ENCODE measurements at places on chromosomes 6 and 20.

- no peak for DNase-seq
These were observed 66.9 kb downstream of the FAXC start for GRCh38 chr6:99282479-99283062.

GRCh38 chr6:110041830-110042229, 63.7 kb downstream of the GPR6 start:
- DNase-seq = no peak

DNA sequence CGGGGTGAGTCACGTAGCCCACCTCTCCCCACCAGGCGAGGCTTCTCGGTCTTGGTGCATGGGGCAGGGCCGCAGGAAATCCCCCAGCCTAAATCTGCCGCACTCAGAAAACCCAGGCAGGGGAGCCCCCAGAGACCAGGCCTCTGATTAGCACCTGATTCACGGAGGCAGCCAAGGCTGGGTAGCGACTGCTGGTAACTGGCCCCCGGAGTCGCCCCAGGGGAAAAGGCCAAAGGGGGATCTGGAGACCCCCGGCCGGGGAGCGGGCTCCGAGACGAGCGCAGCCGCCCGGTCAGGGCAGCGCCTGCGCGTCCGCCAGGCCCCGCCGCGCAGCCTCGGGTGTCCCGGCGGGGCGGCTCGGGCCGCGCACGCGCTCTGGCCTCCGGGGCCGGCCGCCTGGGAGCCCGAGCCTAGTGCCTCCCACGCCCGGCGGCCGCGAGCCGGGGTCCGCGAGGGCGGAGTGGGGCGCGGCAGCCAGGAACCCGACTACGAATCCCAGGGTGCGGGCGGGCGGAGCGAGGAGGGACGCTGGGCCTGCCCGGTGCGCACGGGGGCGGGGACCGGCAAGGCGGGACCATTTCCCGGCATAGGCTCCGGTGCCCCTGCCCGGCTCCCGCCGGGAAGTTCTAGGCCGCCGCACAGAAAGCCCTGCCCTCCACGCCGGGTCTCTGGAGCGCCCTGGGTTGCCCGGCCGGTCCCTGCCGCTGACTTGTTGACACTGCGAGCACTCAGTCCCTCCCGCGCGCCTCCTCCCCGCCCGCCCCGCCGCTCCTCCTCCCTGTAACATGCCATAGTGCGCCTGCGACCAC, at the start of gene DUSP22:
Gene DUSP22 (plus strand): TSS at position 791 of the 809 bp plus-strand sequence. CDS start 53 bp downstream, outside the sequence.
- peak; percentile 75 for DNase-seq

DNA sequence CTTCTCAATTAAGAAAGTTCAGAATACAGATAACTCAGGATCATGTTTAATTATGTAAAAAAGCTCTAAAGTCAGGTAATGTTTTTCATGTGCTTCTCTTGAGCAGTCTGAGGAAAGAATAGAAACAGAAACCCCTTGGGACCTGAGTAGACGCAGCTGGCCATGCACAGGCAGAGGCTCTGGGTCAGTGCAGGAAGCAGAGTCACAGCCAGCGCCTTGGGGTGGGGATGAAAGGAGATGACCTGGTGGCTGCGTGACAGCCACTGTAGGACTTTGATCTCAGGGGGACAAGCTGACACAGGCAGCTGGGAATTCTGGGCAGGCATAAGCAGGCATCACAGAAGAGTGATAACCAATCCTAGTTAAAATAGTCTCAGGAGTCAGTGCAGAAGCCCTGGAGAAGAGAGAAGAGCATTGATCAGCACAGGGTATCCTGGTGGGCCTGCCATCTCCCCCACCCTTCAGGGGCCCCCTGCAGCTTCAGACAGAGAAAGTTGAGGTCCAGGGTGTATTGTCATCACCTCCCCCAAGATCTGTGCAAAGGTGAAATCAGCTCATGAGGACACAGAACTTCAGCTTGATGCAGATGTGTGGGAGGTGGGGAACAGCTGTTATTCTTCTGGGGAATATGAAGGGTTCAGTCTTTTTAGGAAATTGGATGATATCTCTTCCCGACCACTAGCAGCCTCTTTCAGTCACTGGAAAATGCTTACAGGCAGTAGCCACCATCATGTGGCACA, 6.4 kb downstream of the HLA-DQB1 start:
- DNase-seq = no peak

GRCh38 chr6:138689849-138690248, 83.7 kb upstream of the CCDC28A start:
- no peak for DNase-seq

DNA sequence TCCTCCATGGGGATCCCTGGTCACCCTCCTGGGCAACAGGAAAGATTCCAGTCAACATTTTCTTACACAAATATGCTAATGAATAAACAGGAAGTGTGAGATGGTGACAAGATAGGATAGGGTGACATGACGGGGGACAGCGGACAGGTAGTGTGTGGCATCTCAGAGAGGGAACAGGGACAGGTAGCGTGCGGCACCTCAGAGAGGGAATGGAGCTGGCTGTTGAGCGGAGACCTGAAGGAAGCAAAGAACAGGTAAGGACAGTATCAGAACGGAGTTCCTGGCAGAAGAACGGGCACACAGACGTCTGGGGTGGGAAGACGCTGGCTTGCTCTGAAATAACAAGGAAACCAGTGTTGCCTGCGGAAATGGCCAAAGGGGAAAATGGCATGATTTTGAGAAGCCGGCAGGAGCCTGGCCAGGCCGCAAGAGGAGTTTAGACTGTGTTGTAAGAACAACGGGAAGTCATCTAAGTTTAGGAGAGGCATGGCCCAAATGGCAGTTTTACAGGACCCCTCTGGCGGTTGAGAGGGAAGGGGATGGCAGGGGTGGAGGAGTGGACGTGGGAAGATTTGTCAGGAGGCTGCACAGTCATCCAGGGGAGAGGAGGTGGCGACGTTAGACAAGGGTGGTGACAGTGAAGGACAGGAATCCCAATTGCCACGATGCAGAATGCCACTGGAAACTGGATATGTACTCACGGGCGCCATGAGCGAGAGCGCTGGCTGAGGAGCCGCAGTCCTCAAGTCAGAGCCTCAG, 111.6 kb downstream of the JPH2 start:
- DNase-seq = no peak

DNA sequence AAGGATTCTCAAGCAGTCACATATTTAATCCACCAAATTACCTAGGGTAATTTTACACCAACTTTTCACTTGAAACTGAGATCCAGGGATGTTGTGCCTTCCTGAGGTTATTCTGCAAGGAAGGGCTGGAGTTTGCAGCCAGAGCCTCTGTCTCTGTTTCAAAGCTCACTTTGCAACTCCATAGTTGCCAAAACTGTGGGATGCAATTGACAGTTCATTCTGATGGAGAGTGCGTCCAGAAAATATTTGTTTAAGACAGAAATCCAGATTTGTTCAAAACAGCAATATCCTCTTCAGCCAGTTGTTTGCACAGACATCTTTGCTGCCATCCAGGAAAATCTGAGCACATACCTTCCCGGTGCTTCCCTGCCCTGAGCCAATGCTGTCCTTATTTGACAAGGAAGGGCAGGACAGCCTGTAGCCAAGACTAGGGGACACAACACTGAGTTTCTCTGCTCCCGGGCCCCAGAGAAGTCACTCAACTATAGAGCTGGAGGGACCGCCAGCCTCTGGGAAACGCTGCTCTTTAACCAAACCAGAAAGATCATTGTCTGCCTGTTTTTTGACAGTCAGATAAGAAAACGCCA, 297.4 kb downstream of the HIVEP2 start:
- DNase-seq = no peak

DNA sequence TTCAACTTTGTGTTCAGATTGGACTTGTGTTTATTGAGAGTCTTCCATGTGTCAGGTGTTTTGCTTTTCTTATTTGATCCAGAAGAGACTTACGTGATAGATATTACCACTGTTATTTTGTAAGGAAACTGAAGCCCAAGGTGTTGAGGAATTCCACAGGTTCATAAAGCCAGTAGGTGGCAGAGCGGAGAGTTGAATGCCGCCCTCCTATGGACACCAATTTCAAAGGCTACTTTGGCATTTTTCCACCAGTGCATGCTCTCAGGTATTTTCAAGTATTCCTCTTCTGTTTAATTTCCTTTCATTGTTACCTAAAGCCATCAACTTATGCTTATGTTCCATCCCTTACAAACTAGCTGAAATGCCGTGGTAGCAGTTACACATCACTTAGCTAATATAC, 14.0 kb upstream of the COL10A1 start:
- DNase-seq = no peak

GRCh38 chr6:79750806-79751205, 119.7 kb downstream of the SH3BGRL2 start:
- no peak for DNase-seq

- DNase-seq = peak; percentile 22
These were observed 24.0 kb downstream of the MTFR2 start for GRCh38 chr6:136226027-136226673.

GRCh38 chr6:100379386-100379785, 85.3 kb downstream of the SIM1 start:
- DNase-seq = no peak

DNA sequence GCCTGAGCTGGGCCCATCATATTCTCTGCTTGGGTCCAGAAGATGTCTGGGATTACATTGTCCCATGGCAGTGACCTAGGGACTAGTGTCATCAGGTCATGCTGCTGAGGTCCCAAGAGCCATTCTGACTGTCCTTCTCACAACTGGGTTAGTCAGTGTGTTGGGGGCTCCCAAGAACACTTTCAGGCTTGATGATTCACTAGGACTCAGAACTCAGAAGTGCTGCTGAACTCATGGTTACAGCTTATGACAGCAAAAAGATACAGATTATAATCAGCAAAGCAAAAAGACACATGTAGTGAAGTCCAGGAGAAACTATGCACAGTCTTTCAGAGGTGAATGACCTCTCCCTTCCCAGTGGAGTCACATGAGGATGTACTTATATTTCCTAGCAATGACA, 107.8 kb downstream of the SYNE1 start:
- no peak for DNase-seq

- no peak for DNase-seq
These were observed 232.4 kb upstream of the FOXQ1 start for GRCh38 chr6:1079525-1079924.

DNA sequence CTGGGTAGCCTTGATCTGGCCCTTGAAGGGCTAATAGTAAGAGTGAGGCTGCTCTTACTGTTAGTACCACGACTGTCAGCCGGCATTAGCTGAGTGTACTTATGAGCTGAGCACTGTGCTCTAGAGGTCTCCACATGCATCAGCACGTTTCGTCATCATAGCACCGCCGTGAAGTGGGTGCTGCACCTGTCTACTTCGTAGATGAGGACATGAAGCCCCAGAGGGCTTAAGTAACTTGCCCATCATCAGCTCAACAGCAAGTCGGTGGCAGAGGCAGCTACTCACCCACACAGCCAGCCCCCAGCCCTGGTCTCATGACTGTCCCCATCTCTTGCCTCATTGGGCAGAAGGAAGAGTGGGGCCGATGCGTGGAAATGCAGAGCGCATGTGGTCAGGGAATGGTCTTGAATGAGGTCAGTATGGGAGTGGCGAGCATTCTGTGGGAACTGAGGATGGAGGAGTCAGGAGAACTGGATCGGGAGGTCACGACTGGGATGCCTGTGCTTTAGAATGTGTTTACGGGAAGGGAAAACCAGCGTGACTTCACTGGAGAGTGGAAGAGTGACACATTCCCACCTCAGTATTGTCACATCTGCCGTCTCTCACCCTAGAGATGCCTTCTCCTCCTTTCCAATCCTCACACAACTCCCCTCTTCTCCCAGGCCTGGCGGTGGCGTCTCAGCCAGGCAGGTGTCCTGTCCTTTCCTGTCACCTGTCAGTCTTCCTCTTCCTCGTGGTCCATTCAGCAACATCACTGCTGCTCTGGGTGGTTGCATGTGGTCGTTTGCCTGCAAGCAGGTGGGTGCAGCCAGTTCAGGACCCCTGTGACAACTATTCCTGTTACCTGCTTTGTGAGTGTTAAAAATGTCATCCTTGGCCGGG, 6.0 kb downstream of the SYTL3 start:
- DNase-seq = no peak

DNA sequence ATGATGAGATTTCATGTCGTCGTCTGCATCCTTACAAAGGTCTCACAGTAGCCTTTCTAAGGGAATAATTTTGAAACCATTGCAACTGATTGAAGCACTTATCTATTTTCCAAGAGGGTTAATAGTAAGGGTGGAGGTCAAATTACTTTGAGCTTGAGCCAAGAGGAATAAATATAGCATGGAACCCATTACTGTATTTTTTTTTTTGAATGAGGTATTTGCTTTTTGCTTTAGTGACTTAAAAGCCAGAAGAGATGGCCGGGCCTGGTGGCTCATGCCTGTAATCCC, 78.3 kb downstream of the SCAND1 start:
- no peak for DNase-seq

- no peak for DNase-seq
These were observed 760.9 kb upstream of the FLRT3 start for GRCh38 chr20:15098351-15098750.

GRCh38 chr6:39852324-39852723, 60.1 kb downstream of the DAAM2 start:
- DNase-seq = no peak

- no peak for DNase-seq
These were observed 102.1 kb upstream of the TMEM181 start for GRCh38 chr6:158457616-158458278.

GRCh38 chr6:152897807-152898399, 84.9 kb downstream of the FBXO5 start:
- peak; percentile 20 for DNase-seq

DNA sequence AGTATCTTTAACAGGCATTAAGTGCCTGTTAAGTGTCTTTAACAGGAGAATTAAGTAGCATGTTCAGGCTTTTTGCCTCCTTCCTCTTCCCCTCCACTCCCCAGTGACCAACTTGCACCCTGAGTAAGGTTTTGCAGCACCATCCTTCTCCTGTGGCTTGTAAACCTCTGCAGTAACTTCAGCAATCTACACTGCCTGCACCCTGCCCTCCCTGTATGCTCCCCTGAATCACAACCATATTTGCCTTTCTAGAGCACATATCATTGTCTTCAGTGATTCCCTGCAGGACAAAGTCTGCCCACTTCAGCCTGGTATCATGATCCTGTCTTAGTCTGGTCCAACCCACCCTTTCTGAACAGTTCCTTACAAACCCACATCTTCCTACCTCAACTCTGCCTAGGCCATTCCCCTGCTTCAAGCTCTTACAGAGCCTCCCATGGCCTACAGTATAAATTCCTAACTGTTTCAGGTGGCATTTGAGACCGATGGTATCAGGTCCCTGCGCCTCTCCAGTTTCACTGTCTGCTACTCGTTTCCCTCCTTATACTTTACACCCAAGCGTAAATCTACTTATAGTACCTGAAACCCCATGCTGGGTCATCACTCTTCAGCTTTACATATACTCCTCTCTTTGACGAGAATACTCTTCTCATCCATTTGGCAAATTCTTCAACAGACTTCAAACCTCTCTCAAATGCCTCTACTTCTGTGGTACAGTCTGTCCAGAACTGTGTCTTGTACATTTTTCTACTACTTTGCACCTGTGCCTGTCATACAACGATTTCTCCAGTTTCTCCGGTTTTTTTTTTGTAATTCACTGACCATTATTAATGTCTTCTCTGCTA, 69.8 kb downstream of the ZHX3 start:
- no peak for DNase-seq

All from stimulated activated CD8-positive, alpha-beta memory T cell treated with anti-CD3 and anti-CD28 coated beads, Interleukin-7, amount 100 ng/mL, for 48 hours (primary cell).